ENCODE measurements at places on chromosomes 16 and 17.
A peak's percentile ranks its signal among the peaks of the same experiment; 100 is the strongest.

GRCh38 chr17:64635647-64636305 lies 26.3 kb downstream of the SMURF2 start:
- no peak for DNase-seq

GRCh38 chr17:68512960-68513474 lies 787 bp downstream of the PRKAR1A start:
- DNase-seq = no peak

- DNase-seq = peak; percentile 6
These were observed 1.2 kb downstream of the HAS3 start for GRCh38 chr16:69106491-69107315.

GRCh38 chr17:34874478-34874877 lies 86.8 kb downstream of the CCT6B start:
- DNase-seq = no peak

GRCh38 chr16:25006504-25007056 lies 8.6 kb downstream of the ARHGAP17 start:
- DNase-seq = no peak

DNA sequence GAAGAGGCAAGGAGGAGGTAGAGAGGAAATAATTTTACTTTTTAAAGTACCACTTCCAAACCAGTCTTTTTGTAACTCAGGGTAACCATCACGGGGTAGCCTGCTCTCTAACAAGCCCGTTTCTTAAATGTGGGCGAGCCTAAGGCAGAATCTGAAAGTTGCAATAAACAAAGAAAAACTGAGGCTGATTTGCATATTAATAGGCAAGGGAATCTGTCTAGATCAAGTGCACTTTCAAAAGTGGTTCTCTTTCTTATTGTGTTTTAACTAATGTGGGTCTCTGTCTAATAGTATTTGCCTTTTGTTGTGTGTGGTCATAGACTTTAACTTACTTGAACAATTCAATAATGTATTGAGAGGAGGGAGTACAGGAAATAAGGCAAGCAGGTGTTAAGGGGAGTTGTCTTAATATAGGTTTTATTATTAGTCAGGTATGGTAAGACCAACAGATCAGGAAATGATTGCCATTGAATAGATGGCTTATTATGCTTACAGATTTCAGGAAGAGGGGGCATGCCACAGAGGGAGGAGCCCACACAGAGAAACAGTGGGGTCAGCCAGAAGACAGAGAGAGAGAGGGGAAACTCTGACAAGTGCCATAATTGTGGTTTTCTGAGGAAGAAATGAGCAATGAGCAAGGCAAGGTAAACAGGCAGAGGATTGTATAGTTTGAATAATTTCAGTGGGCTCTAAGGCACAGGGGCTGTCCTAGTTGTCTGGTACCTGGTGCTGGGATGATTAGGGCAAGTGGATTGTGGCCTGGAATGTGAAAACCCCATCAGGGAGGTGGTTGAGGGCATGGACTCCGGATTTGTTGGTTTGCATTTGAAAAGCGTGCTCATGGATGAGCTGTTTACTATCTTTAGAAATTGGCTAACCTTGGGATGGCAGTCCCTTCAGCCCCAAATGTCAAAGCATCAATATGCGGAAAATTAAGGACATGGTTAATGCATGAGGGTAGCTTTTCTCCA lies 237.2 kb downstream of the TOX3 start:
- DNase-seq = no peak

GRCh38 chr17:55171634-55172328 lies 93.0 kb upstream of the HLF start:
- DNase-seq = no peak

GRCh38 chr16:79329967-79330366 lies 270.6 kb downstream of the MAF start:
- DNase-seq = no peak

- no peak for DNase-seq
These were observed 30.7 kb upstream of the GOSR2 start for GRCh38 chr17:46892192-46892703.

DNA sequence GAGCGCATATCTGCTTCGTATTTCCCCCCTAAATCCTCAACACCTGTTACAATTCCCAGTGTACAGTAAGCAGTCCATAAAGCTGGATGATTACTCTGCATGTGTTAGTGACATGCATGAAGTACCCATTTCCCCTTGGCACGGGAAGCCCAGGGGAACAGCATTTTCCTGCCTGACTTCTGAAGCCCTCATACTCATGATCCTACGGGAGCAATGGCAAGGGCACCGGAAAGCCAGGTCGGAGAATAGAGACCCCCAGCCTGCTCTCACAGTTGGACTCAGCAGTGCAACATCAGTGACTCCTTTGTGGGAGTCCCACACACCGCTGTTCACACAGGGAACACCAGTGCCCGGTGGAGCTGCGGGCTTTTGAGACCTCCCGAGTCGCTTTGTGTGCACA lies 336.9 kb downstream of the CDH13 start:
- DNase-seq = no peak

- DNase-seq = no peak
These were observed 52.6 kb downstream of the CCDC57 start for GRCh38 chr17:82160075-82160474.

DNA sequence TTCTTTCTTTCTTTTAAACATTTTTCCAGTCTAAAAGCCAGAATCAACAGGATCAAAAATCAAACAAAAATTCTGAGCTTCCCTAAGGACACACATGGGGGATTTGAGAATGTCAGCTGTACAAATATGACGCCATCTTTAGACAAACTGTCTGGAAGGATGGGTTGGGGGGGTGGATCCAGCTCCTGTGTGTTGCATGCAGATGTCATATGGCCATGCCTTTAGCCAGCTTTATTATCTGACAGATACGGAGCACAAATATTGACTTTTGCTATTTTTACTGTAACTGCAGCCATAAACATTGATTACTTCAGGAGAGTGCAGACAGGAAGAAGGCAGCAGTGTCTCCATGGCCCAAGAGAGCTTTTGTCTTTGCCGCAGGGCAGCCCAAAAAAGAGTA lies 279.4 kb upstream of the ELAC2 start:
- no peak for DNase-seq

DNA sequence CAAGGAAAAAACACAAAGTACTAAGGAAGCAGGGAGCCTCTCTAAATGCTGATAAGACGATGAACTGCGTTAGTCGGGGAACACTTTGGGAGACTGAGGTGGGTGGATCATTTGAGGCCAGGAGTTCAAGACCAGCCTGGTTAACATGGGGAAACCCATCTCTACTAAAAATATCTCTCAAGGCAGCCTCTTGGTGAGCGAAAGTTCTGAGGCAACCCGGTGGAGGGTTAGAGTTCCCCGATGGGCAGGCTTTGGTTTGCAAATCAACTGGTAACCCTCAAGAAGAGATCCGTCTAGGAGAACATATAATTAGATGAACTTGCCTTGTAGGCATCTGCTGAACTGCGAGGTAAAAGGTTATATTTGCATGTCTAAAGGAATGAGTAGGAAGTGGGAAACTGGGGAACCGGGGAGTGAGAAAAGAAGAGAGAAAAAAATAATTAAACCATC lies 44.6 kb downstream of the WSB1 start:
- DNase-seq = no peak

GRCh38 chr16:30956601-30957455 lies 726 bp upstream of the SETD1A start:
- peak; percentile 79 for DNase-seq

GRCh38 chr17:48992444-48992843 lies 4.7 kb upstream of the IGF2BP1 start:
- DNase-seq = no peak

DNA sequence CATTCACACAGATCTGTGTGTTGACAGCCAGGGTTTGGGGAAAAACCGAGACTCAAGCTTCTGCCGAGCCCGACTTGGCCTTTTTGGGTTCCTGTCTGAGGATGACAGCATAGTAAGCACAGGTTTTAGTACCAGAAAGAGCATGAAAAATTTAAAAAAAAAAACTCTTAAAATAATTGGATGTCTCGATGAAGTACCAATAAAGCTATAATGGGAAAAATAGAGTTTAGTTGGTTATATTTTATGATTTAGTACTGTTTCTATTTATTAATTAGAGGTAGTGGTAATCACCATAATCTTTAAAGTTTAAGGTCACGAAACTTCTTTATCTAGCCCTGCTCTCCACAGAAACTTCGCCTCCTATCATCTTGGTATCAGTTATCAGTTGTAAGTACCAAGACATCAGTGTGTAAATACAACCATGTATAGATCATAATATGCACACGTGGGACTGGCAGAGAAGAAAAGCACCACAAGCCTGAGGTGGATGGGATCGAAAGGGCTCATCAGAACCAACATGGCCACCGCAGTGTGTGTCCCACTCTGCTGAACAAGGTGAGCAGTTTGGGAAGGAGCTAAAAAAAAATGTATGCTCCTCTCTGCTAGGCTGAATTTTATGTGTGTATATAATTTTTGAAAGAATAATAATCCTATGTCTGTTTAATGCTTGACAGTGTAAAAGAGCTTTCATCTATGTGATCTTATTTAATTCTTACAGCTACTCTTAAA lies 14.4 kb upstream of the EEF2K start:
- no peak for DNase-seq

DNA sequence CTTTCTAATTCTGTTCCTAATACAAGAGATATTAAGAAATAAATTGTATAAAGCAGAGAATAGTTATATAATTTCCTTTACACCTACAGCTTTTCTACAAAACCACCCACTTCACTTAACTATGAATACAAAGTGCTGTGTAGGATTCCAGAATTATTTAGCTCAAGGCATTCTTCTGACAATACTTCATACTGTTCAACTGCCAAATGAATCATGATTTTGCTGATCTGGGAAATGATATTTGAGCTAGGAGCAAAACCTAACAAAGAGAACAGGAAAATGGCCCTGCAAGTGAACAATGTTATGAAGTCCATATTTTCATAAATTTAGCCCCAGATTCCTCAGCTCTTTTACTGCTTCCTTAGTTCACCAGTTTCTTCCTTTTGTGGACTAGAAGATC lies 12.9 kb downstream of the BBS2 start:
- no peak for DNase-seq

GRCh38 chr16:71927787-71928186 lies 32.5 kb downstream of the IST1 start:
- DNase-seq = no peak

- DNase-seq = no peak
These were observed 49.9 kb downstream of the ELAC2 start for GRCh38 chr17:12967962-12968361.

GRCh38 chr16:10964891-10965326 lies 20.5 kb downstream of the CLEC16A start:
- no peak for DNase-seq

GRCh38 chr16:89378947-89379771 lies 111.2 kb downstream of the ANKRD11 start:
- no peak for DNase-seq

GRCh38 chr17:28705728-28706334 lies 5.9 kb downstream of the PROCA1 start:
- DNase-seq = no peak

Data from COR-L47 (cell line).